ENCODE measurements at places on chromosomes 5 and 9.

DNA sequence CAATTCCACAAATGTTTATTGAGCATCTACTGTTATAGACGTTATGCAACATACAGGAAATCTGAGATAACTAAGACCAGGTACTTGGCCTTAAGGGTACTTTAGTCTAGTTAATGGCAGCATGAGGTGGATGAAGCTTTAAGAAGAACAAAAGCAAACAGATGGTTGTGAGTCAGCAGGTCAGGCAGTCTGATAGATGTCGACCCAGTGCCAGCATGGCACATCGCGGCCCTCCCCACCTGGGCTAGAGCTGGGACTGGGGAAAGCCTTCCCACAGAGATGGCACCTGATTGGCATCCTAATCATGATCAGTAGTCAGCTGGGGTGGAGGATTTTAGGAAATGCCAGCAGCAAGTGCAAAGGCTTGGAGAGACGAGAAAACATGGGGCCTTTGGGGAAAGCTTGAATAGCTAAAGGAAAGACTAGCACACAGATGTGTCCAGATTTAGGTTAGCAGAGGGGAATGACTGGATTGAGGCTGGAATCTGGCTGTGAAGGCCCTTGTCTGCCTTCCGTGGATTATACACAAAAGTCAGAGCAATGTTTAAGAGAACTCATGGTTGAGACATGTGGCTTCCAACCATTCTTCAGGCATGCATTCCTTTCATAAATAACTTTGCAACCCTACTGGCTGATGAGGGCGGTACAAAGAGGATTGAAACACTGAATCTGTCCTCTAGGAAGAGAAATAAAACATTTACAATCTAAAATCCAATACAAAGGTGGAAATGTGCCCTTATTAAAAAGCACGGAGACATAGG, 395.4 kb upstream of the WWC1 start:
- DNase-seq = no peak

GRCh38 chr5:127517110-127517479, 345 bp upstream of the PRRC1 start:
- DNase-seq = no peak

- DNase-seq = no peak
These were observed 587 bp downstream of the MIER3 start for GRCh38 chr5:56951126-56951945.

GRCh38 chr5:152097128-152097527, 172.5 kb upstream of the GLRA1 start:
- no peak for DNase-seq

DNA sequence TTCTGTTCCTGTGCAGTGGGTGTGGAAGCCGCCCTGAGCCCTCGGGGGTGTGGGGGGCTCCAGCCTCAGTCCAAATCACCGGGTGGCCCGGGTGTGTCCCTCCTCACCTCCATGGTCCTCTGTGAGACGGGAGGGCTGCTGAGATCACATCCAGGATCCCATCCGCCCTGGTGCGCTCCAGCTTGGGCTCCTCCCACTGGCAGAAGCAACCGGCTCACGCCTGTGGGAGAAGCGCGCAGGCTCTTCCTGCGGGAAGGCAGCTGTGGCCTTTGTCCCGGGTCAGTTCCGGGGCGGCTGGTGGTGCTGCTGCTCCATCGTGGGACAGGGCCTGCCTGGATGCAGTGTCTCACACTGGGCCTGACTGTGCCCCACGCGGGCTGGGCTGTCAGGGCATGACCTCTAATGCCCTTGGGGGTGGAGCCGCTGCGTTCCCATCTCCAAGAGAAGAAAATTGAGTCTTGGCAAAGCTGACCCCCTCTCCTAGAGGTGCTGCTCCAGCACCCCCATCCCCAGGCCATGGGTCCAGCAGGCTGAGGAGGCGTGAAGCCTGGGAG, 18.5 kb downstream of the OLFM1 start:
- DNase-seq = no peak

- DNase-seq = no peak
These were observed 175.9 kb upstream of the NFIL3 start for GRCh38 chr9:91599564-91599963.

- no peak for DNase-seq
These were observed 55.8 kb downstream of the PDCD1LG2 start for GRCh38 chr9:5566054-5566618.

DNA sequence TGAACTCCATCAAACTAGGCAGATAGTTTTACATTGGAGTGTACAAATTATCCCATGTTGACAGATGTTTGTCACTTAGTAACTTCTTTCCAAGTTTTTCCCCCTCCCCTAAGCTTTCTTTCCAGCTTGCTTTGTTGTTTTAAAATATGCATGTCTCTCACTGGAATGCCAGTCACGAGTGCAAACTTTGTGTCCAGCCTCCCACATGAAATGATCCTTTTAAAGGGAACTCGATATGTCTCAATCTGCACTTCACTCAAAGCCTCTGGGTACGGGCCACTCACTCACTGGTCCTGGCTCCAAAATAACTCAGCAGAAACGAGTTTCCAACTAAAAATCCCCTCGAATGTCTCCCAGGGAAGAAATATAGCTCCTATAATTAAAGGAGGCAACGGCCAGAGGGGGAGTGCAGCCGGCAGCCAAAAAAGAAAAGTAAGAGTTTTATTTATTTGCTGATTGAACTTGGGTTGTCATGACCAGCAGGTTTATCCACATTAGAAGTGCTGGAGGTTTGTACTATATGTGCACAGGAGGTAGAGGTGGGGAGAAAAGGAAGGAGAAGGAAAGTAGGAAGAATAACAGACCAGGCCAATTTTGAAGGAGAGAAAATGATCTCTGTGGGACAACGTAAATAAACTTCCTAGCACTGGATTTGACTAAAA, 17.5 kb downstream of the NR2F1 start:
- DNase-seq = no peak

DNA sequence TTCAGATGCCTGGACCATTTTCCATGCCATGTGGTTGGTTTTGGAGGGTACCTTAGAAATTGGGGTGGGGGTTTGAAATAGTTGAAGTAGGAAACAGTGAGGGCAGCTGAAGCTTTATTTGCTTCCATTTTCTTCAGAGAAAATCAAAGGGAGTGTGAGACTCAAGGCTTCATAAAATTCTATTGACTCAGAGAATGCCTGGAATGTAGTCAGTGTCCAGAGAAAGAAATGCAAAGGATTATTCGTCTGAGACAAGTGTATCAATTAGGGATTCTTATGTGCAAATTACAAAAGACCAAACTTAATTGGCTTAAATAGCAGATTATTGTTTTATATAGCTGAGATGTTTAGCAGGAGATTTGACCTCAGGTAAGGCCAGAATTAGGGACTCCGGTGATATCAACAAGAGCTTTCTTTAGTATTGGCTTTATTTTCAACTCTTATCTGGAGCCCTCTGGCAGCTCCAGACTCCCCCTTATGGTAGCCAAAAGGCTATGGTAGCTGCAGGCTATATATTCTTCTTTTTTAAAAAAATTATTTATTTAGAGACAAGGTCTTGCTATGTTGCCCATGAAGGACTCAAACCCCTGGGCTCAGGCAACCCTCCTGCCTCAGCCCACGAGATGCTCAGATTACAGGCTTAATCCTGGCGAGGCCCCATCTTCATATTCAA, 38.9 kb downstream of the PTTG1 start:
- DNase-seq = no peak

GRCh38 chr9:19769213-19769612, 19.6 kb downstream of the SLC24A2 start:
- no peak for DNase-seq

GRCh38 chr9:124754289-124754688, 16.8 kb downstream of the NR6A1 start:
- no peak for DNase-seq

GRCh38 chr9:119697996-119698395, 328.8 kb upstream of the BRINP1 start:
- no peak for DNase-seq

Measured in CD4-positive, alpha-beta memory T cell (primary cell).